Activated CD4-positive, alpha-beta T cell treated with anti-CD3 and anti-CD28 coated beads, Interleukin-2, amount 50 U/mL, for 4 hours (primary cell): ENCODE measurements at places on chromosomes 3 and 15.
A peak's percentile ranks its signal among the peaks of the same experiment; 100 is the strongest.

- no peak for DNase-seq
Observed at GRCh38 chr3:158420654-158421396, 150.2 kb upstream of the MLF1 start.

DNA sequence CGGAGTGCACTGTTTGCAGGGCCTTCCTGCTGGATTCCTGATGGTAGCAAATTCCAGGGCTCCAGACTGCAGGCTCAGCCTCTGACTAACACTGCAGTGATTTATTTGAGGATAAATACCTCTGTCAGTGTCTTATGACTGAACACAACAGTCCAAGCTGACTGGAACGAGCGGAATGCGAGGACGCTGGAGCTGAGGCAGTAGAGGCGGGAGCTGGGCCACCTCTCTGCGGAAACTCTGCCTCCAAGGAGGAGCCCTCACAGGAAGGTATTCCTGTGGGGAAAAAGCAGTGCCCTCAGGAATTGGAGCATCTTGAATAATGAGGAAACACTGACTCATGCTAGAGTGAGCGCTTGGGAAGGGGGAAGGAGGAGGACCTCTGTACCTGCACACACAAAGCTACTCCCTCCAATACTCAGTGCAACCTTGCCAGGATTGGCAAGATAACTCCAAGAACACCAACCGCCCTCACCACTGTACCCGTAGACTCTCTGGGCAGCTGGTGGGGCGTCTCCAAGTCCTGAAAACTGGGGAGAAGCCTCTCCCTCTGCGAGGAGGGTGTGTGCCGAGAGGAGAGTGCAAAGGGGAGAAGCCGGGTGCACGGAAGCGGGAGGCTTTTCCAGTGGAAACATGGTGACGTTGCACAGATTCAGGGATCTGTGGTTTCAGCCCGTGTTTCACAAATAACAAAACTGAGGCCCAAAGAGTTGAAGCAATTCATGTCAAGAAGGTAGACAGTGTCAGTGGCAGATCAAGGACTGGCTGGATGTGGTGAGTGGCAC lies 43.0 kb downstream of the VGLL4 start:
- no peak for DNase-seq

DNA sequence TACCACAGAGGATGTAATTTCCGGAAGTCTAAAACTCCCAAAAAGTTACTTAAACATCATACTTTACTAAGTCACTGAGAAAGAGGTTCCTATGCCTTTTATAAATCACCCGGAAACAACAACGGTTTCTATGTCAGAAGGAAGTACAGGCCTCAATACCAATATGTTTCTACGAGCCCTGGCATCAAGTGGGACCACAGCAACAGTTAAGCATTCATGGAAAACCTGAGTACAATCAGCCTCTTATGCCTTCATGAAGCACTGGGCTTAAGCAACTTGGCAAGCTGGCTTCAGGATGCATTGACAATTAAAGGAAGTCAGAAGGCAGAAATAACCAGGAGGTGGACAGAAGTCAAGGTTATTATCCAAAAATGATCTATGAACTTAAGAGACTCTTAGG lies 19.1 kb upstream of the B3GNT5 start:
- DNase-seq, result no peak

- no peak for DNase-seq
Observed at GRCh38 chr3:184593220-184593927, 31.8 kb downstream of the EPHB3 start.

DNA sequence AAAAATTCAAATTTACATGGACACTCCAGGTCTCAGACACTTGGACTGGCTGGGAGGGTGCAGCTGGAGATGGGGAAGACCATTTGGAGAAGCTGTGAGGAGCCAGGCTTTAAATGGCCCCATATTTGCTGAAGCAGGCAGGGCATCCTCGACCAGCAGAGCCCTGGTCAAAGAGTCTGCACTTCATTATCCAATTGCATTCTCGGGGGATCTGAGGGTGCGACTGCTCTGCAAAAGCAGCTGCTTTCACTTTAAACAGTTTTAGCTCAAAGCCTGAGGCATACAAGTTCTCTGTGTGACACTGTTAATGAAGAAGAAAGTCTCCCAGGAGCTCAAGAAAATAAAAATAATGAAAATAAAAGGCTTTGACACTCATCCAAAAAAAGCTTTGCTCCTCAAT lies 98.0 kb upstream of the SLC25A36 start:
- no peak for DNase-seq

DNA sequence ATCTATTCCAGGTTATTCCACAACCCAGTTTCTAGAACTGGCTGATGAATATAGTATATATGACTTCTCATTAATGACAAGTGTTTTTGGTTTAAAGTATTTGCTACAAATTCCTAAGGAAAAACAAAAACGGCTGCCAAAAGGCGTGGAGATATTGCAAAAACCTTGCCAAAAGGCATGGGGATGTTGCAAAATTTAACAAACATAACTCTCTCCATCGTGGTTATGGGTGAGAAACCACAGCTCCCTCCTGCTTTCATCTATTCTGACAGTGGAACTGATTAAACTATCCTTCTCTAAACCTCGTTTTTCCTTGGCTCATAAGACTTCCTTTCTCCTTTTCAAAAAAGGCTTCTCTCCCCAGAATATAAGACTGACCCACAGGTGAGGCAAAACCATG lies 342.0 kb upstream of the PDZRN3 start:
- DNase-seq, result no peak

GRCh38 chr3:178385280-178385952 lies 150.8 kb upstream of the KCNMB2 start:
- peak; percentile 0 for DNase-seq
